NCI-H1694 treated with DMSO at 0.1 percent for 48 hours (cell line): ENCODE measurements at places on chromosomes 16 and 17.
A peak's percentile ranks its signal among the peaks of the same experiment; 100 is the strongest.

DNA sequence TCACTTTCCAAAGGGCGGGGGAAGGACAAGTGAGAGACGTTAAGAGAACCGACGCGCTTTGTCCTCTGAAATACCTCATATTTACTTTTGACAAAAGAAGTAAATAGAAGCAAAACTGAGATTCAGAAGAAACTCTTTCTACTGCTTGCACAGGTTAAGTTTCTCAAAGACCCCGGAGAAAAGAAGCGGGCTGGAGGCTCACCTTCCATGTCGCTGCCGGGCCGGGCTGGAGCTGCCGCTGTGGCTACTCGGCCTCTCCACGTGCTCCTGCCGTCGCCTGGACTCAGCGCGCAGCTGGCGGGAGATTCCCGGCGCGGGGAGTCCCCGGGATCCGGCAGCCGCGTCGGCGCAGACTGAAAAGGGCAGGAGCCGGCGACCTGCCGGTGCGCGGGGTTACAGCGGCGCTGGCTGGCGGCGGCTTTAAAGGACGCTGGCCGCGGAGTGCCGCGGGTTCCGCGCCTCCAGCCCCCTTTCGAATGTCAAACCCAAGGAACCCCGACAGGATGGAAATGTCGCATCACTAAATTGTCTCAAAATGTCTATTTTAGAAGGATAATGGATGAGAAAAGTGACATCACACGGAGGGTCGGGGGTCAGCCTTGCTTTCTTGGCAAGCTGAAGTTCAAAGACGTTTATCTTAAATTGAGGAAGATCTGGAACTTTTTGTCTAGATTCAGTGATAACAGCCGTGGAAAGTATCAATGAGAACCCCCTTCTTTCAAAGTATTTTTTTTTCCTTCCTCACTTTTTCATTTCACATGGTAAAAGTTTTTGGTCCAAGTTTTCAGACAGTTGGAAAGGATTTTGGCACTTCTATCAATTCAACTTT, at the start of gene IKZF3:
Gene IKZF3, minus strand, starts transcription at position 395 of the 829 bp plus-strand sequence. Its CDS starts 186 bp downstream, at position 209.
- peak; percentile 20 for DNase-seq

DNA sequence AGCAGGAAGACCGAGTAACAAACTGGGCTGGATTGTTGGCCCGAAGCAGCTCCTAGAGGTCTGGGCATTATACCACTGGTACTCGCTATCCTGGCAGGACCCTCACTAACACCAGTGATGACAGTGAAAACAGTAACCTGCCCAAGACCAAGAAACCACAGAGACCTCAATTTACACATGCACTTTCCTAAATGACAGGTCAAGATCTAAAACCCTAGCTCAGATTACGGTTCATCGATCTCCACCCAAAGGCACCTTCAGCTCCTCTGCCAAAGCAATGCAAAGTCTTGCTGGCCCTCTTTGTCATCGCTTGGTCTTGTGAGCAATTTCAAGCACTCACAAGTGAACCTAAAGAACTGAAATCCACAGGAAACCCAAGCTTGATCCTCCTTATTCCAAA, 1.5 kb downstream of the PIP4K2B start:
- DNase-seq: no peak

GRCh38 chr16:82886146-82886545, 259.4 kb downstream of the CDH13 start:
- DNase-seq: no peak

GRCh38 chr16:83579027-83579426, 228.8 kb upstream of the HSBP1 start:
- DNase-seq: no peak

- DNase-seq: no peak
Observed at GRCh38 chr16:19681637-19682036, 36.4 kb downstream of the KNOP1 start.

GRCh38 chr16:66399031-66399430, 28.1 kb upstream of the BEAN1 start:
- DNase-seq: no peak

GRCh38 chr17:65018610-65019316, 37.8 kb downstream of the GNA13 start:
- no peak for DNase-seq
